ENCODE measurements at places on chromosomes 5 and 9.

GRCh38 chr9:95089257-95090022, 228.1 kb downstream of the FANCC start:
- no peak for DNase-seq

DNA sequence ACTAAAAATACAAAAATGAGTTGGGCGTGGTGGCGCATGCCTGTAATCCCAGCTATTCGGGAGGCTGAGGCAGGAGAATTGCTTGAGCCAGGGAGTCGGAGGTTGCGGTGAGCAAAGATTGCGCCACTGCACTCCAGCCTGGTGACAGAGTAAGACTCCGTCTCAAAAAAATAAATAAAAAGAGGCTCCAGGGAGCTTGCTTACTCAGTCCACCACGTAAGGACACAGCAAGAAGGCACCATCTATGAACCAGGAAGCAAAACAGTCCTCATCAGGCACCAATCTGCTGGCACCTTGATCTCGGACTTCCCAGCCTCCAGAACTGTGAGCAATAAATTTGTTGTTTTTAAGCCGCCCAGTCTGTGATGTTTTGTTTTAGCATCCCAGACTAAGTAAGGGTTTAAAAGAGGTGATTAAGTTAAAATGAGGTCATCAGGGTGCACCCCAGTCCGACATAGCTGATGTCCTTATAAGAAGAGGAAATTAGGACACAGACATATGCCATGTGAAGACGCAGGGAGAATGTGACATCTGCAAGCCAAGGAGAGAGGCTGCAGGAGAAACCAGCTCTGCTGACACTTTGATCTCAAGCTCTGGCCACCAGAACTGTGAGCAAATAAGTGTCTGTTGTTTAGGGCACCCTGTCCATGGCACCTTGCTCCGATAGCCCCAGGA, 45.9 kb downstream of the C9orf50 start:
- no peak for DNase-seq

DNA sequence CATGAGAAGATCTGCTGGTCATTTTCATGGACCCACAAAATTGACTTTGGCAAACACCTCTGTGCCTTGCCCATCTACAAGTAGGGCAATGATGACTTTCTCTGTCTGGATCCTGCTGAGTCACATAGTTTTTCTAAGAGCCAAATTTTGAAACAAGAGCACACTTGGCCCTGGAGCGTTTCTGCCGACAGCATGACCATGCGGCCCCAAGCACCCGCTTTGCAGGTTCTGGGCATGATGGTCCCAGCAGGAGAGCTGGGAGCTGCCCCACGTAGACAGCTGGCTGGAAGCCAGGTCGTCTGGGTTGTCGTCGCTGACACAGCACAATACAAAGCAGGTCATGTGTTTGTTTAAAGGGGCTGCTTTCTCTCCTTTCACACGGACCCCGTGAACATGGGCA, 159.8 kb downstream of the SYK start:
- DNase-seq: peak; percentile 45

GRCh38 chr5:174750711-174751110, 26.3 kb downstream of the MSX2 start:
- DNase-seq: peak; percentile 65

DNA sequence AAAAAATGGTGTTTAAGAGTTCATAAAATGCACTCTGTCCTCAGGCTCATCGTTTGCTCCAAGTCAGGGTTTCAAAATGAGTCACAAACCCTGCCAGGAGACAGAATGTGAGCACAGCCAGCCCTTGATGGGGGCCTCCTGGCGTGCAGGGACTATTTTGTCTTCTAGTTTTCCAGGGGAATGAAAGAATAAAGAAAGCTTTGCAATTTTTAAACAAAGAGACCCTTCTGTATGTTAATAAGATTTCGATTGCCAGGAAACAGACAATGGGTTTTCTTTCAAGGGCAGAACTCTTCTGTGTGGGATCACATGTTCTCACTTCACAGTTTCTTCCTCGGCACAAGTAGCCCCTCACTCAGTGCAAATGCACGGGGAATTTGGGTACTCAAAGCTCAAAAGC, 121.4 kb upstream of the C6 start:
- DNase-seq: peak; percentile 3

- DNase-seq: no peak
Measured at GRCh38 chr9:121609822-121610637, 41.4 kb upstream of the DAB2IP start.

GRCh38 chr9:132008855-132009812, 70.5 kb downstream of the MED27 start:
- no peak for DNase-seq

DNA sequence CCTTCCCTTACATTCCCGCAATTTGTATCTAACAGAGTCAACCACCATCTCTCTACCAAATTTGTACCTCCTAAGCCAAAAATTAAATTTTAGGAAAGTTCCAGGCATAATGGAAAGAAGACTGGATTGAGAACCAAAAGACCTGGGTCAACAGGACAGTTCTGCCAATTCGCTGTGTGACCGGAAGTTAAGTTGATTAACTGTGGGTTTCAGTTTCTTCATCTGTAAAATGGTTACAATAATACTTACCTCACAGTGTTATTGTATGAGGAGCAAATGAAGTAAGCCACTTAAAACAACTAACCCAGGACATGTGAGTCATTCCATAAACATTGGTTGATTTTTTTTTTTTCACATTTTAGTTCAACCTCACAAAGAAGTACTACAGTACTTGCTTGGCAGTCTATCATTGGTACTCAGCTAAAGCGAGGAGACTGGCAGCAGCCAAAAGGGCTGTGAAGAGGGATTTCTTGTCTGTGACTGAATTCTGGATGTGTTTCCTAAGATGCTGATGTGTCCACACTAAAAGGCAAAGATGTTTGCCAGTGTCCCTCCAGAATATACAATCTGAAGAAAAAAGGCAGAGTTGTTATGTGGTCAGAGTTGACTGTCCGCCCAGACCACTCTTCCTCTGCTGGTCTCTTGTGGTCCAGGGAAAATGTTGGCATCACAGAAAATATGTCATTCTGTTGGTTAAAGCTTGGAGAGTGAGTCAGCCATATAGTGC, 198.6 kb downstream of the TLE1 start:
- no peak for DNase-seq

GRCh38 chr5:126516133-126516532, 78.9 kb downstream of the ALDH7A1 start:
- peak; percentile 61 for DNase-seq

GRCh38 chr5:103565719-103566118, 3.1 kb upstream of the NUDT12 start:
- DNase-seq: no peak

- DNase-seq: no peak
Measured at GRCh38 chr9:4936277-4936676, 48.8 kb upstream of the JAK2 start.

DNA sequence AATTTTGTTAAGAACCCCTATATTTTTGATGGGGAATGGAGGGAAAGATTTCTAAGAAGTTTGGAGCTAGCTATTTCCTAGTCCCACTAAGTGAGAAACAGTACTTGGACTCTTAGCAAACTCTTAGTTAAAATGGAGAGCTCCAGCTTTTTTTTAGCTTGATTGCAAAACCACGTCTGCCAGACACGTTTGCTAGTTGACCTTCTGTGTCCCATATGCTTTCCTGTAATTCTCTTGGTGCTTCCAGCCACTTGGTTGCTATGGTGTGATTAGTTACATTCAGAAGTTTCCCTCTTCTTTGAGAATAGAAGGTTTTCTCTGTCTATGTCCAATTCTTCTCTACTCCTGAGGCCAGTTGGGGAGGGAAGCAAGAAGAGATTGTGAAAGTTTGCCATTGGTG, 417.0 kb upstream of the TLE4 start:
- no peak for DNase-seq

GRCh38 chr5:134240421-134240962, 14.6 kb upstream of the PPP2CA start:
- DNase-seq: peak; percentile 85

DNA sequence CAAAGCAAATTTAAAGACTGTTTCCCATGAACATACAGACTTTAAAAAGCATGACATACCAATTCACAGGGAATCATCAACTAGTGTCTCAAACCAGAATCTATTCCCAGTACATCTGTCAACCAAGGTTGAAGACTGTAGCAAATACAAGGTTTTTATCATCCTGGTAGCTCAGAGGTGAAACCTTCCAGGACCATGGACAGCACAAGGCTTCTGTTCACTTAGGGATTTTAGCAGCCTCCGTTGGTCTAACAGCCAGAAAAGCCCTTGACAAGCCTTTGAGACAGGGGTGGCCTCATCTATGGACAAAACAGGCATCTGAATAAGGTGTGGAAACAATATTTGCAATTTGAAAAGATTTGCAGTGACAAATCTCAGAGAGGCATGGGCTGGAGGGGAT, 119.0 kb downstream of the TRIM32 start:
- peak; percentile 19 for DNase-seq

DNA sequence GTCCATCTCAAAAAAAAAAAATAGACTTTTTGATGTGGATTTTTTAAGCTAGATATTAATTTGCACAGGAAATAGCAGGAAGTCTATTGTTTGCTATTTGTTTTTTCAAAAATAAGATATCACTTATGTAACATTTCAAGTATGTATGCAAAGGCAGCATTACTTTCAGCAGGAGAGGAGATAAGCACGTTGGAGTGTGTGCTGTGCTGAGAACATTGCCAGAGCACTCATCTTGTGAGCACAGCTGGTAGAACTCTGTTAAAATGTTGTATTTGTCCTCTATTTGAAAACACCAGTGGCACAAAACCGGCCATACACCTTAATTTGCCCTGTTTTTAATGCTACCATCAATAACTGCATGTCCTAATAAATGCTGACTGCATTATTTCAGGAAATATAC, 1061.9 kb upstream of the CDH18 start:
- peak; percentile 38 for DNase-seq

DNA sequence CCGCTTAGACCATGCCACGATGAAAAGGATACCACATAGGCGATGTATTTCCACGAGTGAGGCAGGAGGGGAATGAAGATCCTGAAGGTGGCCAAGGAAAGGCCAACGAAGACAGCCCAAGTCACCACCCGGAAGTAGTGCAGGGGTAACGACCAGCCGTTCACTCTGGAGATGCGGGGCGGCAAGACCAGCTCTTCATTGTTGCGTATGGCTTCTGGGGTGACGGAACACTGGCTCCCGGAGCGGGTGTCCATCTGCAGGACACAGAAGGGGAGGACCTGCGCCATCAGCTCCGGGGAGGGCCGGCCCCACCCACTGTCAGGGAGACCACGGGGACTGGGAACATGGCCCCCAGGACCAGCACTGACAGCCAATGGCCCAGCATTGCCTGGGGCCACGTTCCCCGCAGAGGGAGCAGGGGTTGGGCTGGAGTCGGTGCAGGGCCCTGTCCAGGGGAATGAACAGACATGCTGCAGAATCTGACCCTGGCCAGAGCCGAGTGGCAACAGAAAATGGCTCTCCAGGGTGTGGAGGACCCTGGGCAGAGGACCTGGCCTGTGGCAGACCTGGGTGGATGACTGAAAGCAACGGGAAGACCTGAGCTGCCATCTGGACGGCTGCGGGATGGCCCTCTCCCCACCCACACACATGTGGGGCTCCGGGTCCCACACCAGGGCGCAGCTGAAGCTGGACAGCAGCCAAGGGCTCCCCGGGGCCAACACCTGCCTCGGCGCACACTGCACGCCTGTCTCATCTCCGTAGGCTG, 17.7 kb downstream of the ZDHHC11B start:
- DNase-seq: no peak

DNA sequence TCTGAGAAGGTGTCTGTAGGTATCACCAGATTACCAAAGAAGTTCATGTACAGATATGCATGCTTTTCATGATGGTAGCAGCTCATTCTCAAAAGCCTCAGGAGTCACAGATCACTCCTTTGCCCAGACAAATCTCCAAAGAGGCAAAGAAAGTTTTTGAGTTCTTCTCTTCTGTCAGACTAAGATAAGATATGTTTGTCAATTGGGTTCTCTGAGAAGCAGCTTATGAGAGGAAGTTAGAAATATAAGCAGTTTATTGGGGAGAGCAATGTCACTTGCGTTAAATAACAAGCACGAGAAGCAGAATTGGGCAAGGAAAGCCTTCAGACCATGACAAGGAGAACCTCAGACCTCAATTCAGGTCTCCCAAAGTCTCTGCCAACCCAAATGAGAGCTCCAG, 219.2 kb upstream of the KLF4 start:
- no peak for DNase-seq

DNA sequence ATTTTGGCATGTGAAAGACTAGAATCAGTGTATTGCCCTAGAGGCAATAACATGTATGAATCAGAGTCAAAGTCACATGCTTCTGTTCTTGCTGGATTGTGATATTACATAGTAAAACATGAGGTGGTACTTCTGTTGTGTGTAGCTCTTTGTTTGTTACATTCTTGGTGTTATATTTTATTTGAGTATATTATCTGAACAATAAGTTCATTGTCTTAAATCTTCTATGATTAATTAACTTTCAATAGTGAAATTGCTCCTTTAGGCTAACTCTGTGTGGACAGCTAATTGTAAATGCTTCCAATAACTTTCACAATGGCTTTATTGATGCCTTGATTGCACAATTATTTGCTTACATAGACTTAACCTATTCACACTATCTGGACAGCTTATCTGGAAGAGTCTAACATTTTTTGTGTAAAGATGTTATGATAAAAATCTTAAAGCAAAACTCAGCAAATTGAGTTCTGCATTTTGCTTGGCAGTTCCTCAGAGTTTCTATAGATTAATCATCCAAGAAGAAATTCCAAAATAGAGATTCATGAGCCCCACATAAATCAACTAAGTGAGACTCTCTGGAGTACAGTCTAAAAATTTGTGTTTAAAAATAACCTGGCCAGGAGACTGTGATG, 239.6 kb upstream of the TUSC1 start:
- peak; percentile 28 for DNase-seq

DNA sequence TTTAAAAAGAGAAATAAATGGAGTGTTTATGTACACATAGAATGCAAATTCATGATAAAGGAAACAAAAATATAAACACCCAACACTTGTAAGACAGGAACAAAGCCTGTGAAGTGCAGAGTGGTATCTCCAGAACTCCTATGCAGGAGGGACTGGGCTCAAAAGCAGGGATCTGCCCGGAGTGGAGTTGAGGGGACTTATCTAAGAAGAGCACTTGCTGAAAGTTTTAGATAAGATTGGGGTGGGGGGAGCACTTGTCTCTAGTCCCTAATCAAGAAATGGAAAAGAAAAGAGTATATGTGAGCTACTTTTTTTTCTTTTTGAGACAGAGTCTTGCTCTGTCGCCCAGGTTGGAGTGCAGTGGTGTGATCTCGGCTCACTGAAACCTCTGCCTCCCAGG, 840.4 kb downstream of the MAT2B start:
- no peak for DNase-seq

- DNase-seq: no peak
Measured at GRCh38 chr9:128636024-128636390, 20.6 kb downstream of the DYNC2I2 start.

DNA sequence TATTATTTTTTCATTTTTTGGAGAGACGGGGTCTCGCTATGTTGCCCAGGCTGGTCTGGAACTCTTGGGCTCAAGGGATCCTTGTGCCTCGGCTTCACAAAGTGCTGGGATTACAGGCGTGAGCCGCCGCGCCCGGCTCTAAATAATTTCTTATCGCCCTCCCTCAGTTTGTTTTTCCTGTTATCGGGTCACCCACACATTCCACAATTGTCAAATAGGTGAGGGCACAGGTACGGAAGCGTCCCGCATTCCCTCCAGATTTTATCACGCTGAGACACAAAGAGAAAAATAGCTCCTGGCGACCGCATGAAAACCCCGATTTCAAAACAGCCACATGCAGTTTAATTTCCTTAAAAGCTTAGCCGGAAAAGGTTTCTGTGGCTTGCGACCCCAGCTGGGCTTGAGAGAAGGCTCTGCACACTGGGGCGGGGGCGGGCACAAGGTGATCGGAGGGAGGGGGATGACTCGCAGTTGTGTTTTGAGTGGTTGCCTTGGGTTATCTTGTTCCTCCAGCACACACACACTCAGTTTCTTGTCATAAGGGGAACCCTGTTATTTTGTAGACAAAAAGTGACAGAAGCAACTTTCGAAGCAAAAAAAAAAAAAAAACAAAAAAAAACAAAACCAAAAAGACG, 717 bp upstream of the IQGAP2 start:
- DNase-seq: no peak
